EL (cell line): ENCODE measurements at places on chromosomes 3 and 15.

DNA sequence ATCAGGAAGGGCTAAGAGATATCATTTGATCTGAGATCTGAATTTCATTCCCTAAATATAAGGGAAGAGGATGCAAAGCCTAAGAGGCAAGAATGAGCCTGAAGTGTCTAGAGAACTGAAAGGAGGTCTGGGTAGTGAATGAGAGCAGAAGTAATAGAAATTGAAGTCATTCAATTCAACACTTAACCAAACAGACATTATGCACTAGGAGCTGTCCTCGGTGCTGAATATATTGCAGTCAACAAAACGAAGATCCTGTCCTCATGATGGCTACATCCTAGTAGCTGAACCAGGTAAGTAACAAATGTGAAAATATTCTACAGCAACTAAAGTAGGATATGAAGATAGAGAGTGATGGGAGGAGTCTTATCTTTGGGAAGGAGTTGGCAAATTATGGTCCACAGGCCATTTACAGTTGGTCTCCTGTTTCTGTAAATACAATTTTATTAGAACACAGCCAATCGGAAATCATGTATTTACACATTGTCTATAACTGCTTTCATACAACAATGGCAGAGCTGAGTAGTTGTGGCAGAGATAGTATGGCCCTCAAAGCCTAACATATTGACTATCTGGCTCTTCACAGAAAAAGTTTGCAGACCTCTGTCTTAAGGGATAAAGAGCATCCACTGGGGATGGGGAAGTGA, 192.9 kb upstream of the CADPS start:
- DNase-seq, result peak; percentile 21

DNA sequence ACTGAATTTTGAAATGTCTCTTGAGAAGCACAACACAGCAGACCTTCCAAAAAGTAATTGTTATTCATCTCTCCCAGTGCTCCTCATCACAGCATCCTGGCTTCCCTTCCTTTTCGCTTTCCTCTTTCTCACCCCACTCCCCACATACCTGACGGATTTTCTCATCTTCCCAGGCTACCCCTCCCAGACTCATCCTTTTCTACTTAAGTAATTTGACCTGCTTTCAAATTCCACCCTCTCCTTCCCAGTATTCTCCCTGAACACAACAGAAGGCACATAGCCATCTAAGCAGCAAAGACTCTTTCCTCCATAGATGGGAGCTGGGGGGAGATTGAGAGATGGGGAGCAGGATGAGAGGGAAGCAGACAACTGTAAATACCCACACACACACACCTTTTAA, 187.1 kb upstream of the STT3B start:
- DNase-seq, result no peak

- DNase-seq, result peak; percentile 10
Observed at GRCh38 chr15:67564968-67565345, 22.5 kb downstream of the MAP2K5 start.

DNA sequence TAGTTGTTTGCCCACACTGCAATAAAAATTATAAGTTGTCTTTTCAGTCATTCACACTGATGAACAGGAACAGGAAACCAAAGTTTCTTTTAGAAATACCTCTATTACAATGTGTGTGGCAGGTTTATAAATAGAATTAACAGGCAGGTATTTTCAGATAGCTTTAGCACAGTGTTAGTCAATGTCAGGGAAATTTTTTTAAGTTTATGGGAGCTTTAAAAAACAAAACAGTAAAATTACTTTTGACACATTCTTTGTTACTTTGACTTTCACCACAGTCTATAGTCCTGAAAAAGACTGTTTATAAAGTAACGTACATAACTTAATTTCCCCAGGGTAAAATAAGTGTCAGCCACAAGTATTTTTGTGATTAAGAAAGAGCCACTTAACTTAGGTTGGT, 38.1 kb downstream of the SERPINI1 start:
- no peak for DNase-seq

- no peak for DNase-seq
Observed at GRCh38 chr15:37246856-37247255, 146.5 kb upstream of the MEIS2 start.

DNA sequence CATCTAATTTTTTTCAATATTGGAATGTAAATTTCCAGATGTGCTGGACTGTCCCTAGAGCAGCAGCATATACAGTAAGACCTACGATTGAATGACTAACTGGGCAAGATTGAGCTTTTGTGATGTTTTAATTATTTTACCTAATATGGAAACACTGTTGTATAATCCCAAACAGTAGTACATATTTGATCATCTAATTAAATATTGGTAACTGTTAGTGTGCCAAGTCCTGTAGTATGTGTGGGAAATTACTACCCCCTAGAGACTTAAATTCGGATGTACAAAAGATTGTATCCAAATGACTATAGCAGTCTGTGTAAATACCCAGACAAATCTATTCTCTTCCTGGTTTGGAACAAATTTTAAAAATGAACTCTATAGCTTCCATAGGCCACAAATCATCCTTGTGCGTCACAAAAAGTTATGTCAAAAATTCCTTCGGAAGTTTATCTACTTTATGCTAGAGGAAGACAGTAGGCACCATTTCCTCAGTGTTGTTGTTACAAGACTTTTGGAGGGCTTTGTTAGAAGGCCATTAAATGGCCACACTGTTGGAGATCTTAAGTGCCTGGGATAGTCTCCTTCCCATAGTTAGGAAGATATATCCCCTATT, 41.6 kb downstream of the NKIRAS1 start:
- no peak for DNase-seq
